ENCODE measurements at places on chromosomes 4 and X.

DNA sequence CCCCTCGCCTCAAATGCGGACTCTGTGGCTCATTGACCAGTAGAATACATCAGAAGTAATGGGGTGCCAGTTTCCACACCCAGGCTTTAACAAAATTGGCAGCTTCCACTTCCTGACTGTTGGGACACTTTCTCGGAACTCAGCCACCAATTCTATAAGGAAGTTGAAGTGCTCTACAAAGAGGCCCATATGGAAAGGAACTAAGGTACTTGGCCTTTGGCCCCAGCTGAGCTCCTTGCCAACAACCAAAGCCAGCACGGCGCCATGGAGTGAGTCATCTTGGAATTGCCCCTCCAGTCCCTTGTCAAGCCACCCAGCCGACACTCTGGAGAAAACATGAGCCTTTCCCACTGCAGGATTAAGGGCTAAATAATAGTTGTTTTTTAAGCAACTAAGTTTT is 262.2 kb upstream of the INTU start:
- DNase-seq: no peak

DNA sequence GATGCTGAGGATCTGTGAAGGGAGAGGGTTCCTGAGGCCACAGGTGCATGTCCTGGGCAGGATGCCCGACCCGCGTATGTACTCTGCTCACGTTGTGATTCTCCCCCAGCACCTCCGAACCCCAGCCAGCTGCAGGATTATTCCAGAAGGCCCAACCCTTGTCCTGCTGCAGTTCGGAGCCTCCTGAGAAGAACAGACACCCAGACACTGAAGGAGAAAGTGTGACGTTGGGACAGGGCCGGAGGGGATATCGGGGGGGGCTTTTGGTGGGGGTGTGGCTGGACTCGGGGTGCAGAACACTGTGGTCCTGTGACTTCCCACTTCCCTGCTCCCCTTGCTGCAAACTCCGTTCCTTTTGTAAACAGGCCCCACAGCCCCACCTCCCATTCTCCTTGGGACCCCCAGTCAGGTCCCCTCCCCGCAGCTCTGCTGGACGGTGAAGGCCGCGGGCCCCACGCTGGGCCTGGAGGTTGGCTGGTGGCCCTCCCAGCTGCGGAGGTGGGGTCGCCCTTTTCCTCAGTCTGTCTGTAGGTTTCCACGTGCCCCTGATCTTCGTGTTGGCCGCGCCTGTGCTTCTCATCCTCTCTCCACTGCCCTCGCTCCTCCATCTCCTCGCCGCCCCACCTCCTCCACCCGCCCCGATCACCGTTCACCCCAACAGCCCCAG is 83.0 kb upstream of the ADRA2C start:
- no peak for DNase-seq

GRCh38 chr4:69239092-69239491 is 24.5 kb upstream of the UGT2B11 start:
- DNase-seq: no peak

- no peak for DNase-seq
These were observed 30.8 kb downstream of the MTM1 start for GRCh38 chrX:150599226-150599625.

- no peak for DNase-seq
These were observed 8.7 kb upstream of the TMSB15C start for GRCh38 chrX:104084534-104085277.

DNA sequence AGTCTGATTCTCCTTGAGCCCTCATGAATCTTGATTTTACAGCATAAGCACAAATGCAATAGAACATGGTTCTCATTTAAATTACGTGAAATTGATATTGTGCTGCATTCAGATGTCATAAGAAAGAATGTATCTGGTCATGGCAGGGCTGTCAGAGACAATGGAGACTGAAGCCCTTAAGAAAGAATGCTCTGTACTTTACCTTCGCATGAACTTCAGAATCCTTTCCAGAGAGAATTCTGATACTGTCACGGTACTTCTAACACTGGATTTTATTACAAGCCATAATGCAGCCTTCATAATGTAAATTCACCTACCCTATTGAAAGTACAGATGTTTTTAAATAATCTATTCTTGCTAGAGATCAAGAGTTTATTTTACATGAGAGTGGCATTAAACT is 677.9 kb upstream of the ADGRL3 start:
- DNase-seq: no peak

DNA sequence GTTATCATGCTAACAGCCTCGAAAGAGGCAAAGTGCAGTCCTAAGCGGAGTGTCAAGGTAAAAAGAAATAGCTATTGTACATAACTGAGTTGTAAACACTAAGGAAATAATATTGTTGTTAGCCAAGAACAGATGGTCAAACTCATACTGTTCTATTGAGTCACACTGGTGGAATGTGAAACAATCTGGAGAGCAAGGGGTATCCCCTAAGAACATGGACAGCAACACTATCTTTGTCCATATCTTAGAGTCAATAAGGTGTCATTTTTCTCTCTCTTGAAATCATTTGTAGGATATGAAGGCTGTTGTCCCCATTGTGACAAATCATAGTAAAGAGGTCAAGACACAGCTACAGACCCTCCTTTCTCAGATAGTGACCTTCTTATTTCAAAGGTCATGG is 4.5 kb upstream of the PDGFC start:
- no peak for DNase-seq

DNA sequence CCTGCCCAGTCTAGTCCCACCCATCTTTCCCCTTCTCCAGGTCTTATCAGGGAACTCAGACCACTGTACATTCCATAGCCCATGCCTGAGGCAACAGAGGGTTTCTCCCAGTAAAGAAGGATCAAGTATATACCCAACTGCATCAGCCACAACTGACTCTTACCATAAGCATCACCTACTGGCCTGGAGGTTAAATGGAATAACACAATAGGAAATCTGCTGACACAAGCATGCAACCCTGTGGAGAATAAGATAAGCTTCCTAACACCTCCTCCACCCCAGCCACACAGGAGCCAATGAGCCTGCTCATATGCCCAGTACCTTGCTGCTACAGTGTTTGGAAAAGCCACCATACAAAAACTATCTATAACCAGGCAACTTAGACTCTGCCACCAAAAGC is 34.6 kb upstream of the PLK4 start:
- no peak for DNase-seq

- DNase-seq: no peak
These were observed 48.6 kb upstream of the ETNPPL start for GRCh38 chr4:108811486-108811885.

DNA sequence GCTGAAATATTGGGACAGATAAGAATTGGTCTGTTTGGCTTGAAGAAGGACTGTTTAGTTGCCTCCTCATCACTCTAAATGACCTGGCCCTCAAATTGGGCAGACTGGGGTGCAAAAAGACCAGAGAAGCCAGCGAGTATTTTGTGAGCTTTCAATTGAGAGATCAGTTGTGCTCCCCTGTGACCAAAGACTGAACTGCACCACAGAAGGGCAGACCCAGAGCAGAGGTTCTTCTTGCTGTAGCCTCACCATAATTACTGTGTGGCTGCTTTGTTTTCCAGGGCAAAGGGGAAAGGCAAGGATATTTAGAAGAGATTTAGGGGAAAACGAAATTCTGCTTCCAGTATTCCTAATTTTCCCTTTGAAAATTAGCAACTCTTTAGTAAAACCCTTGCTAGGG is 104.0 kb upstream of the MBNL3 start:
- no peak for DNase-seq

DNA sequence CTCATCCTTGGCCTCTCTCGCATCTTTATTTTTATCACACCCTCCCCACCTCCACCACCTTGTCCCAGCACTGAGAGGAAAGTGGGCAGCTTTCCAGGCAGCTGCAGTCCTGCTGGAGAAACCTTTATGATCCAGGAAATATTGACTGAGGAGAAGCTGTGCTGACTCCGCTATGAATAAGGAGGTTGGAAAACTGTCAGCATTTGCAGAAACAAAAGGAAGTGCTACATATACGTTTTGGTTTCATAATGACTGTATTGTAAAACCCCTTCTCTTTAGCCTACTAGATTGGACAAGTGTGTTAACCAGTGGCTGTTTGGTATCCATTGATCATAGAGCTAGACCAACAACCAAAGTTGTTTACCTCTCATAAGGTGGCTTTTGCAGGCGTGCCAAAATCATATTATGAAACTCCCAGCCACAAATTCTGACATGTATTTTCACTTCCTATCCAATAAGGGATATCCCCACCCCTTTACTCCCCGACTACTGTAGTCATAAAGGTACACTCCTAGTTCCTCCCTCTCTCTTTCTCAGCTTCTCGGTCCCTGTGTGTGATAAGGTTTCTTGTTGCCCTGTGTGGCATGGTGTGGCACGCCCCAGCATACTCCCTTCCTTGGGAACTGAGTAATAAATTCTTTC is 88.4 kb downstream of the GPR143 start:
- DNase-seq: peak; percentile 25

DNA sequence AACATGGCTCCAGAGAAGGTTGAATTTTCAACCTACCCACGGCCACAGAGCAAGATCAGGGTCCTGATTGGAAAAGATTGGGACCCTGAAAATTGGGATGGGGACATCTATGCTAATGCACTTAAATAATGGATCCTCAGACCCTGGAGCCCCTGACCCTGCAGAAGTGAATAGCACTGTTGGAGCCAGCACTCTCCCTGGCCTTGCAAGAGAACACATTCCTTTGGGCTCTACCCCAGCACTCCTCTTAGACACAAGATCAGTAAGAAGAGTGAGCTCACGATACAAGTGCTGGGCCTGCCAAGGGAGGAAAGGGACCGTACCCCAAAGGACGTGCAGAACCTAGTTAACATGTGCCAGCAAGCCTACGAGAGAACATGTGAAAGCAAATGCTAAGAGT is 19.9 kb downstream of the CXCL13 start:
- no peak for DNase-seq

DNA sequence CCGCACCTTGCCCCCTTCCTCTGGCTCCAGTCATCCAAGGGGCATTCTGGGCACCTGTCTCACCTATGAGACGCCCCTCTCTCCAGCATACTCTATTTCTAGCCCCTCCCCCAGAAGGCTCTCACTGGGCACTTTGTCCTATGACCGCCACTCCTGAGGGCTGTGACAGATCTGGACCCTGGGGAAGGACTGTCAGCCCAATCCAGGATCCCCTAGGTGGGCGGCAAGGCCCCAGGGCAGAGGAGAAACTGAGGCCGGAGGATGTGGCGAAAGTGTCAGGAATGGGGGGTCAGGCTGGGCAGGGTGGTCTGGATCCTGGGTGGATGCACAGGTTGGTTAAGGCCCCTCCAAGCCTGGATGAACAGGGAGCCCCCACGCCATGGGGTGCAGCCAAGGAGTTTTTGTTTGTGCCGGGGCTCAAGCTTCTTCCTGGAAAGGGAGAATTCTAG is 16.2 kb upstream of the NAT8L start:
- DNase-seq: no peak

- DNase-seq: no peak
These were observed 744 bp downstream of the NPY5R start for GRCh38 chr4:163344147-163345125.

DNA sequence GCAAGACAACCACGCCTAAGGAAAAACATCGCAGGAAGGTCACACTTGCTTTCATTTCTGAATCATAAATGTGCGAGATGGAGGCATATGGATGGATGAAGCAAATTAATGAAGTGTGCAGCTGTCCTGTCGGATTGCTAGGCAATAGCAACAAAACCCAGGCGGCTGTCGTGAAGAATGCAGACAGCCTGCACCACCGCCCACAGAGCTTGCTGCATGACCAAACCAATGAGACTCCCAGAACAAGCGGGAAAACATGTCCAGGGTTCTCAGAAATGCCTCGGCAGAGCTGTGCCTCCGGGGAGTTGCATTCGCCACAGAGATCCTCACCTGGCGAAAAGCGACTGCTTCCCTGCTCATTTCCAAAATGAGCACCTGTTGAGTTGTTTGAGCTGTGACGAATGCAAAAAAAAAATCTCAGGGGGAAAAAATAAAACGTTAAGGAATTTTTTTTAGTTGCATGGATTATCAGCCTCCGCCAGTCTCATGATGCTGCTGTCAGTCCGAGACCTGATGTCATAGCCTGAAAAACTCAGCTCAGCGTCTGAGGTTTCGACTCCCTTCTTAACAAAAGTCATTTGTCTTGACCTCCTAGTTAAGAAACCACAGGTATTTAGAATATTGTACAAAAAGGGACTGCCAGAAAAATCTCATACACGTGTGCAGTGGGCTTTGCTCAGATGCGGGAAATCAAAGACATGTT is 155.5 kb upstream of the MXRA5 start:
- DNase-seq: no peak

- DNase-seq: no peak
These were observed 253.6 kb downstream of the CBLL2 start for GRCh38 chrX:22526339-22526738.

DNA sequence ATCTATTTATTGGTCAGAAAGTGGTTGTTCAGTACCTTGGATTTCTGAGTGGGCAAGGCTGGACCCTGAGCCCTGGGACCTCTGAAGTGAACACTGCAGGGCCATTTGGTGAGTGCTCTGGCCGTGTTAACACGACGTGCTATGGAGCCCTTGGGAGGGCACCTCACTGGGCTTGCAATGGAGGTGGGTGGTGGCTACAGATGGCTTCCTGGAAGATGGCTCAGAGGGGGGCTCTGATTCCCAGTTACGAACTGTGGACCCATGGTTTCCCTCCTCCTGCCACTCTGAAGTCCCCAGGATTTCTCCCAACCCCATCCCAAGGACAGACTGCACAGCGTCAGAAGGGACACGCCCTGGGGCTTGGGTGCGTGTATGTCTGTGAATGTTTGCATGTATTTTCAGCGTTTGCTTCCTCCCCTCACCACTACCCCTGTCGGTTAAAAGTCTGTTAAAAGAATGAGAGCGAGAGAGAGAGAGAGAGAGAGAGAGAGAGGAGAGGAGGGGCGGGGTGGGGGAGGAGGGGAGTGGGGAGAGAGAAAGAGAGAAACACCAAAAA is 3.7 kb upstream of the RHOH start:
- no peak for DNase-seq

DNA sequence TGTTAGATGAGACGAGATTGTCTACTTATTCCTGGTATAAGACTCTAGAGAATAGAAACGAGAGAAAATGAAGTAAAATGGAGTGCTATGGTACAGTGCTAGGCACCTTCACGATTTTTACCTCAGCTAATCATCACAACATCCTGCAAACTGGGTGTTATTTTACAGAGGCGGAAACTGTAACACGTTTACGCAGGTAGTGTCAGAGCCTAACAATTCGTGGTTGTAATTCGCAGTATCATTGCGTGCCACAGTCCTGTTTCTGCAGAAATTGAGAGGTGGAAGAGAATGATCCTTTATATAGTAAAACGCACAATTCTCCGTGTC is 383 bp upstream of the TBC1D19 start:
- DNase-seq: no peak

Measured in GM18507 (cell line).